ENCODE measurements at places on chromosomes 13 and 19.
A peak's percentile ranks its signal among the peaks of the same experiment; 100 is the strongest.

DNA sequence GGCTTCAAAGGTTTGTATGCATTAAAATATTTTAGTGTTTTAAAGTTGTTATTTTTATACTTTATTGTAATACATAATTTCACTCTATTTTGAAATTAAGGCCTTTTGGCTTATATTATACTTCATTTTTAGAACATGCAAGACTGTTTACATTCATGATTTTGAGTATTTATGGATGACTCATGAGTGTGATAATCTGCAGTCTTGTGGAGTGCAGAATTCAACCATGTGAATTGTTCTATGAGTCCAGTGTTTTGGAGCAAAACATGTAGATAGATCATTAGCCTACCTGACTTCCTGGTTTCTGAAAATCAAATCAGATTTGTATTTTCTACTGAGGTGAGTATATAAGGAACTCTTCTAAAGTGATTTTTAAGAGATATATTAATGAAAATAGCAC is 241.8 kb downstream of the PCCA start:
- DNase-seq: no peak

DNA sequence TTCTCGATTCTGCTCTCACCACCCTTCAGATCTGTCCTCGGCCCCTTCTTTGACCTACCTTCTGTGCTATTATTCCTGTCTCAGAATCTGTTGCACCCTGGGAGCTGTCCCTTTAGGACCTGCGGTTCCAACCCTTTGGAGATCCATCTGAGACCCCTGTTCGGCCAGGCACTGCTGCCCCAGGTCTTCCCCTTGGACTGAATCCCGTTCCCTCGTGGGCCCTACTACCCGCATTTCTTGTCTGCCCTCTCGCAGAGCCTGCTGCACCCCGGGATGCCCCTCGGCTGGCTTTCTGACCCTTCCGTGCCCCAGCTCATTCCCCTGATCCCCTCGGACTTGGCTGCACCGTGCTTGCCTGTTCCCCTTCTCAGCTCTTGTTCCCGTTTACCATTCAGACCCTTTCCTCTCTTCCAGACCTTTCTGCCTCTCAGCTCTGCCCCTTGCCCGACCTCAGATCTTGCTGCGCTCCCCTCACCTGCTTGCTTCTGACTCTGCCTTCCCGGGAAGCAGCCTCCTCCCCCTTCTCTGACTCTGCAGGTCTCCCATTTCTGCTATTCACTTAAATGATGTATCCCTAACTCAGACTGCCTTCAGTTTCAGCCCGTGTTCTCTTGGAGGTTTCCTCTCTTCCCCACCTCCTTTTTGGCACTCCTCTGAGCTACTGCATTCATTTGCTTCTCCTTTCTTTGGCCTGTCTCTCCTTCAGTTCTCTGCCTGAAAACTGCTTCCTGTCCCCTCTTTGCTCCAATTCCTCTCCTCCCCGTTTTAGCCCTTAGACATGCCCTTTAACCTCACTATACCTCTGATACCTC is 1.1 kb downstream of the ARHGAP35 start:
- no peak for DNase-seq

- no peak for DNase-seq
Measured at GRCh38 chr13:101474419-101474957, 22.0 kb downstream of the ITGBL1 start.

GRCh38 chr13:24063281-24063877 is 97.1 kb upstream of the SPATA13 start:
- DNase-seq: peak; percentile 78

- no peak for DNase-seq
Measured at GRCh38 chr13:39779337-39780265, 124.1 kb downstream of the COG6 start.

GRCh38 chr19:51019544-51019925 is at the start of gene KLK10:
KLK10 (minus strand) TSS chr19:51019709; CDS start chr19:51019130, 579 bp downstream.
- peak; percentile 65 for DNase-seq

GRCh38 chr13:106462710-106463109 is 72.8 kb downstream of the EFNB2 start:
- no peak for DNase-seq

GRCh38 chr19:39833160-39833463 is 850 bp downstream of the DYRK1B start:
- DNase-seq: no peak

- DNase-seq: no peak
Measured at GRCh38 chr13:35479038-35479492, 2.6 kb upstream of the MAB21L1 start.

- DNase-seq: no peak
Measured at GRCh38 chr19:19160461-19161035, 9.5 kb downstream of the MEF2B start.

DNA sequence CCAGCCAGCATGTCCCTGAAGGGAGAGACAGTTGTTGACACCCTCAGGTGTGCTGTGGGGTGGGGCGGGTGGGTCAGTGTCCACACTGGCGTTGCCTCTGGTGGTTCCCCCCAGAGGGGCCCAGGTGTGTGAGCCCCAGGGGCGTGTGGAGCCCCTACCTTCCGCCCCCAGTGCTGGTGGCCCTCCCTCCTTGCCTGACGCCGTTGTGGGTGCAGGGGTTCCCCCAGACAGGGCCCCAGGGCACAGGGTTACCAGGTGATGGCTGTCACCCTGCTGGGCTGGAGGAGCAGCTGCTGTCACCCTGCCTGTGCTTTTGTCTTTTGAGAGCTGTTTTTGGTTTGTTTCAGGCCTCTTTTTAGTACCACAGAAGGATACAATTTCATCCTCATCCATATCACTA is 27.2 kb downstream of the ATP4B start:
- DNase-seq: no peak

GRCh38 chr13:48808683-48809082 is 155.0 kb downstream of the CYSLTR2 start:
- no peak for DNase-seq

GRCh38 chr13:30307971-30308290 is 580 bp upstream of the KATNAL1 start:
- DNase-seq: no peak

GRCh38 chr19:39405958-39406655 is 540 bp upstream of the ZFP36 start:
- DNase-seq: no peak

DNA sequence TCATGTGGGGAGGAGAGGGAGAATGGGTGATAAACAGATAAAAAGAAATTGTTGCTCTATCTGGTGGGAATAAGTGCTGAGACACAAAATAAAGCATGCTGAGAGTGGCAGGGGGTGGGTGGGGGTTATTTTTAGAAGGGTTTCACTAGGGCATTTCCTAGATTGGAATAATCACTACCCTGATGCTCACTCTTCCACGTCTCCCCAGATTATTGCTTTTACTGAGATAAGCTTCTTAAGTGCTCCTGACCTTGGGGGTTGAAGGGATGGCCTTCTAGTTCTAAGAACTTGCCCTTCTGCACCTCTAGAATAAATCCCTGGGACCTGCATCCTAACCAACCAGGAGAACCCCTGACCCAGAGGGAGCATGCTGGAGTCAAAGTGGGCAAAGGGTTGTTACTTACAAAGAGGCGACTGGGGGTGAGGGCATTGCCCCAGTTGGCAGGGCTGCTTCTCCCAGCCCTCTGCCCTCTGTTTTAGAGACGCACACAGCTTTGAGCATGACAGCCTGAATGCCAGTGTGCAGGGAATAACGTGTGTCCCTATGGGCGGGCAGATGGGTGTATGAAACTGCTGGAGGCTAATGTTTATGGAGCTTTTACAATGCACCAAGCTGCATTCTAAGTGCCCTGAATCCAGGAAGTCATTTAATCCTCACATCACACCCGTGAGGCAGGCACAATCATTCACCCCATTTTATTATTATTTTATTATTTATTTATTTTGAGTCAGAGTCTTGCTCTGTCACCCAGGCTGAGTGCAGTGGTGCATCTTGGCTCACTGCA is 743 bp downstream of the RDH8 start:
- DNase-seq: no peak

GRCh38 chr19:48714759-48715675 is 4.5 kb downstream of the MAMSTR start:
- DNase-seq: peak; percentile 56

GRCh38 chr13:92833071-92833470 is 393.5 kb upstream of the GPC6 start:
- DNase-seq: no peak

DNA sequence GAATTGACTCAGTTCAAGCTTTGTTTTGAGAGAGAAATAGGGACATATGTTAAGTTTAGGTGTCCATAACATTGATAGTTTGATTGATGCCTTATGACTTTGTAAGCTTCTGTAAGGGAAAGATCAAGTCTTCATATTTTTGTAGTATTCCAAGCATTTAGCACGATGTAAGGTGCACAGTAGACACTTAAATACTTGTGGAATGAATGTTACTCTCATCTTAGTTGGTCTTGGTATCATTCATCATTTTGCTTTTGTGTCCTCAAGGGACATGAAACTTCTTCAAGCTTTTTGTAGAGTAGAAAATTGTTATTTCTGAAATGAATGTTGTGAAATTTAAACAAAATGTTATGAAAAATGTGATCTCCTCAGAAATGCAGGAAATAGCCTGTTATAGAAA is 10.1 kb downstream of the TDRD3 start:
- no peak for DNase-seq

DNA sequence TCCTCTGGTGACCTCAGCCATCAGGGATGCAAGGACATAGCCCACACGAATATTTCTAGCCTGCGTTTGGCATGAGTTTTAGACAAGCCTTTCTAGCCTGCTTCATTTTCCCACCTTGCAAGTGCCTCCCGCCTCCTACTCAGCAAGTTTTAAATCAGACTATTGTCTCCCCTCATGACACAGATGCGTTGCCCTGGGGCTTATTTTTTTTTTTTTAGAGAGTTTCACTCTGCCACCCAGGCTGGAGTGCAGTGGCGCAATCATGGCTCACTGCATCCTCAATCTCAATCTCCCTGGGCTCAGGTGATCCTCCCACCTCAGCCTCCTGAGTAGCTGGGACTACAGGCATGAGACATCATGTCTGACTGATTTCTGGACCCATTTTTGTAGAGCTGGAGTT is 14.6 kb downstream of the GJB2 start:
- DNase-seq: no peak

DNA sequence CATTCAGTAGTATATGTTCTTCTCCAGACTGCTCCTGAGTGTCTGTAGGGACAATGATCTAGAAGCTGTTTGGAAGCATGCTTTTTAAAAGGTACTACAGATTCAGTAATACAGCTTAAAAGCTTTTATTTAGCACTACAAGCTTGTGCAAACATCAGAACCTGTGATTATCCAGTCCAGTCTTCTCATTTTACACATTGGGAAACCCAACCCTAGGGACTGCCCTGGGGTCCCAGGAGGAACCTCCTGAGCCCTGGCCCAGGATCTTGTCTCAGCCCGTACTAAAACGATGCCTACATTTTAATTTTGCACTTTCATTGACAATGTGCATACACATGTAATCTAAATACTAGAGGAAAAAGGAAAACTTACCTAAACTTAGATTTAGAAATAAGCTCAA is 12.5 kb downstream of the DOCK9 start:
- DNase-seq: no peak

DNA sequence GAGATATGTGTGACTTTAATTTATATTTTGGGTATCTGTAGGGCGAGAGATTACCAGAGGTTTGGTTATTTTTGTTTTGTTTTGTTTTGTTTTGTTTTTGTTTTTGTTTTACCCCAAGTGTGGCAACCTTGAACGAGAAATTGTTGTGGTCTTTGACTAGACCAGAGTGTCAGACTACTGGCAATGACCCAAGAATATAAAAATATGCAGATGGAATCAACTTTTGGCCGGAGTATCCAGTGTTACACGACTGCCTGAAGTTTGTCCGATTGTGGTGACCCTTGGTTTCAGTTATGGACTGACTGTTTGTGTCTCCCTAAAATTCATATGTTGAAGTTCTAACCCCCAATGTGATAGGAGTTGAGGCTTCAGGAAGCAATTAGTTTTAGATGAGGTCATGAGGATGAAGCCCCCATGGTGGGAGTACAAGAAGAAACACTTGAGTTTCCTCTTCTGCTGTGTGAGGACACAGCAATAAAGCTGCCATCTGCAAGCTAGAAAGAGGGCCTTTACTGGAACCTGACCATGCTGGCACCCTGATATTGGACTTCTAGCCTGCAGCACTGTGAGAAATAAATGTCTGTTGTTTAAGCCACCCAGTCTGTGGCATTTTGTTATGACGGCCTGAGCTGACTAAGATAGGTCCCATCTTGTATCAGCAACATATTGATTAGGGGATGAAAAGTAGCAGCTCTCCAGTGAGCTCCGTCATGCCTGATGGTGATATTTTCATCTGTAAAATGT is 261.7 kb downstream of the MTUS2 start:
- no peak for DNase-seq

DNA sequence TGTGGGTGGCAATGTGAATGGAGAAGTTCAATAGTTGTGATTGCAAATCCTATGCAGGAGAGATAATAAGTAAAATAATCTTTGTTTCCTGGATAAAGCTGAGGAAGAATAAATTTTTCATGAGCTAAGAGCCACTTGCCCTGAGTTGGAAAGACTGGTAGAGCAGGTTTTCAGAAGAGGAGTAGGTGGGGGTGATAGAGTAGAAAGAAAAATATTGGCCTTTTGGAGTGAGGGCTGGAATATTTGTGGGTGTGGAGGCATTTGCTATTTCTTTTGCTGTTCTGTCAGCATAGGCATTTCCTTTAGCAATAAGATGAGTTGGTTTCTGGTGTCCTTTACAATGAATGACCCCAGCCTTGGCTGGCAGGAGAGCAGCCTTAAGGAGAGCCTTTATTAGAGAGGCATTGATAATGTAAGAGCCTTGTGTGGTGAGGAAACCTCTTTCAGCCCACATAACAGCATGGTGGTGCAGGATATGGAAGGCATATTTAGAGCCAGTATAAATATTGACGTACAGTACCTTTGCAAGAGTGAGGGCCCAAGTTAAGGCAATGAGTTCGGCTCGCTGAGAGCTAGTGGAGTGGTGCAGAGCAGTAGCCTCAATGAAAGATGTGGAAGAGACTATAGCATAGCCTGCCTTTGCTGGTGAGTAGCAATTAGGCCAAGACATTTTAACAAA is 11.6 kb upstream of the ZNF431 start:
- DNase-seq: no peak

DNA sequence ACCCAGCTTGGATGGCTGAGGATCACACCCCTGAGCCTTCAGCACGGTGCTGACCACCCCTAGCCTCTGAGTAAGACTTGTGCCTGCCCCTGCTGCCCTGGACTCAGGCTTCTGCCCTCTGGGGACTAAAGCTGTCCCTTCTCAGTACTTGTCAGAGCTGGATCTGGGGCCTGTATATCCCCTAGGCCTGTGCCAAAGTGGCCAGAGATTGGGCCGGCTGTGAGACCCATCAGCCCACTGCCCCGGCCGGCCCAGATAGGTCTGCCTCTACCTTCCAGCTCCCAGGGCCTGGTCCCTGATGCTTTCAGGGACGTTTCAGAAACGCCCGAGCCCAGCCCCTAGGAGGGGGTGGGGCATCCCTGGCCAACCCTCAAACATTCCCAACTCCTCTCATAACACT is 137.8 kb downstream of the ZDHHC20 start:
- no peak for DNase-seq
